Astrocyte of the cerebellum (primary cell): ENCODE measurements at places on chromosomes 16 and 17.

- no peak for DNase-seq
Observed at GRCh38 chr16:84893849-84894599, 74.2 kb downstream of the CRISPLD2 start.

DNA sequence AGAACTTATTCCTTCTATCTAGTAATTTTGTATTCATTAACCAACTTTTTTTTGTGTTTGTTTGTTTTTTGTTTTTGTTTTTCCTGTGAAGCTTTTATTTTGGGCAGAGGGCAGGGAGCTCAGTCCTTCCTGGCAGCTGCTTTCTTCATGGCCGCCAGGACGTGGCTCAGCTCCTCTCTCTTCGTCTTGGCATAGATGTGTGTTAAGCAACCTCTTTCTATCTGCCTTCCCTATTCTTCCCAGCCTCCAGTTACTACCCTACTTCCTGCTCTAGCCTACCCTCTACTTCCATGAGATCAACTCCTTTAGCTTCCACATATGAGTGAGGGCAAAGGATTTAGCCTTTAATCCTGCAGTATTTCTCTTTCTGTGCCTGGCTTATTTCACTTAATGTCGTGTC lies 8.2 kb upstream of the BRD7 start:
- no peak for DNase-seq

- no peak for DNase-seq
Observed at GRCh38 chr17:74635418-74635817, 11.9 kb upstream of the CD300E start.

DNA sequence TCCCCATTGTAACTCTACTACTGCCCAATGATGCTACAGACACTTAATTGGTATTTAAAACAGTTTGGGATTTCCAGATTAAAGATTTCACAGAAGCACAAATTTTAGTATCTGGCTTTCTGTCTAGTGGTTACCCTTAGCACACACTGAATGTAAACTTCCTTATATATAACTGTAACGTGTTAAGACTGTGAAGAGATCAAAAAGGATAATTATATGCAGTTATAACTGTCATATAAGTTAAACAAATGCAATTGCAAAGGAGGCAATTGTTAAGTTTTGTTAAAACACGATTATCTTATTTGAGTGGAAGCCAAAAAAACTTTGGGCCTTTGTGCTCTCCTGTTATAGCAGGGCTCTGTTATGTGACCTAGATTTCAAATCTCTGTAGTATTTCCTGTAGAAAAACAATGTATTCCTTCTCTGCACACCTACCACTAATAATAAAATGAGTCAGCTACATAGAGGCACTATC lies 147.9 kb downstream of the STXBP4 start:
- DNase-seq: no peak

DNA sequence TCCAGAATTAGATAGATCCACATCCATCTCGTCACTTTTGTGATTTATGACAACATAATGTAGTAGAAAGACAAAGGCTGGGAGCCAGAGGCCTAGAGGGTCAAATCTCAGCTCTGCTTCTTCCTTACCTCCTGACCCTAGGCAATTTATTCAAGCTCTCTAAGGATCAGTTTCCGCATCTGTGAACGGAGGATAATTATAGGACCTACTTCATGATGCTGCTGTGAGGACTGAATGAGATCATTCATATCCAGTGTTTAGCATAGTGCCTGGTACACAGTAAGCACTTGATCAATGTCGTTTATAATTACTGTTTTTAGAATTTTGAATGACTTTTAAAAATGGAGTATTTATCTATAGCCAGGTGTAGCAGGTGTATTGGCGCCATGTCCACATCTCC lies 128.4 kb downstream of the SHISA9 start:
- DNase-seq: no peak

GRCh38 chr17:1604831-1605528 lies 23.7 kb downstream of the SLC43A2 start:
- no peak for DNase-seq

- no peak for DNase-seq
Observed at GRCh38 chr17:78831688-78832540, 8.7 kb downstream of the USP36 start.

- DNase-seq: no peak
Observed at GRCh38 chr17:77505181-77505639, 364.4 kb downstream of the SEC14L1 start.

DNA sequence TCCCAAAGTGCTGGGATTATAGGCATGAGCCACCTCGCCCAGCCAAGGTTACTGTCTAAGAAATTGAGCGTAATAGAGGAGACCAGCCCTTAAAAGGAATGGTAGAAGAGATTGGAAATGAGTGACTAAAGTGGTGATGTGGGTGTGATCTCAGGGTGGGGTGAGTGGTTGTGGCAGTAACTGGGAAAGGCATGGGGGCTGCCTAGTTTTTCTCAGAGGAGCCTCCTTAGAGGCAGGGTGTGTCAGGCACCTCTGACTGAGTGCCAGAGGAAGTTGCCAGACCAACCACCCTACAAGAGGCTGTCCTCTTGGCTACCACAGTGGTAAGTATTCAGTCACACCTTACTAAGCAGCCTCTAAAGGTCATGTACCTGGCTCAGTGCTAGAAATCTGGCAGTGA lies 8.9 kb downstream of the DUS2 start:
- DNase-seq: no peak
